ENCODE measurements at places on chromosomes 1 and 21.

DNA sequence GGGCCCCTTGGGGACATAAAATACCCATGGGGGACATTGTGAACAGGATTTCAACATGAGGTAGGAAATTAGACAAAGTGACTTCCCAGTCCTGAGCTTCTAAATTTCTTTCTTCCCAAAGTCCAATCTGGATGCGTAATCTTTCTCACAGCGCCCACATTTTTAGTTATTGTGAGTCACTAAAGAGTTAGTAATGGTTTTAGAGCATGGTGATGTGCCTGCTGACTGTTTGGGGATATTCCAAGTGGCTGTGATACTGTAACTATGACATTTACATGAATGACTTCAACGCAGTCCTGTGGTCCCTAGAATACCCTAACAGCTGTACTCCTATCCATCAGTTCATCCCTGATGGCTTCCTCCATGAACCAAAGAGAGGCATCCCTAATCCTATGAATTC lies 224.0 kb upstream of the COA6 start:
- no peak for DNase-seq

GRCh38 chr1:7932524-7933138 lies 8.0 kb downstream of the TNFRSF9 start:
- no peak for DNase-seq

GRCh38 chr1:67166196-67166595 lies at the start of gene IL23R:
IL23R (plus strand) TSS chr1:67166454; CDS start chr1:67168121, 1,667 bp downstream.
- DNase-seq = no peak

- no peak for DNase-seq
Observed at GRCh38 chr1:226525750-226526149, 22.8 kb upstream of the STUM start.

DNA sequence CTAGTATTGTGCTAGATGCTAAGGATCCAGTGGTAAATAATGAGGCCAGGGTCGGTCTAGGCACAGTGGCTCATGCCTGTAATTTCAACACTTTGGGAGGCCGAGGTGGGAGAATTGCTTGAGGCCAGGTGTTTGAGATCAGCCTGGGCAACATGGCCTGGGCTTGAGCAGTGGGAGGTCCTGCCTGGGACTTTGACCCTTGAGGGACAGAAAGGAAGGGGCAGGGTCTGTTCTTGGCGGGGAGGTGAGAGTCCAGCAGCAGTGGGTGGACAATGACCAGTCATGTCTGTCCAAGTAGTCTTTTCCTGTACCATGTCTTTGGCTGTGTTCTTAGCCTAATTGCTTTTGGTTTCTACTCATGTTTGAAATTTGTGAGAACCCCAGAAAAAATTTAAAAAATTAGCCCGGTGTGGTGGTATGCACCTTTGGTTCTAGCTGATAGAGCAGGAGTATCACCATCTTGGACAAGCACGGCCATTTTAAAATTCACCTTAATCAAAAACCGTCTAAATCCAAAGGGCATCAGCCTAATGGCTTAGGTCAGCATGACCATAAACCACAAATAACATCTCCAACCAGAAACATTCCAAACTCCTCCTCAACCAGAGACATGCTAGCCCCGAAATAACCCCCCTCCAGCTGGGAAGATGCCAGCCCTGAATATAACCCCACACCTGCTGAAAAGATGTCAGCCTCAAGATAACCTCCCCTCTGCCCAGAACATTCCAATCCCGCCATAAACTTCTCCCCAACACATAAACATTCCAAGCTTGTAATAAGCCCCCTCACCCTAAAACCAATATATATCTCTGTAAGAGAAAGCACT lies 6.8 kb upstream of the AK2 start:
- no peak for DNase-seq

DNA sequence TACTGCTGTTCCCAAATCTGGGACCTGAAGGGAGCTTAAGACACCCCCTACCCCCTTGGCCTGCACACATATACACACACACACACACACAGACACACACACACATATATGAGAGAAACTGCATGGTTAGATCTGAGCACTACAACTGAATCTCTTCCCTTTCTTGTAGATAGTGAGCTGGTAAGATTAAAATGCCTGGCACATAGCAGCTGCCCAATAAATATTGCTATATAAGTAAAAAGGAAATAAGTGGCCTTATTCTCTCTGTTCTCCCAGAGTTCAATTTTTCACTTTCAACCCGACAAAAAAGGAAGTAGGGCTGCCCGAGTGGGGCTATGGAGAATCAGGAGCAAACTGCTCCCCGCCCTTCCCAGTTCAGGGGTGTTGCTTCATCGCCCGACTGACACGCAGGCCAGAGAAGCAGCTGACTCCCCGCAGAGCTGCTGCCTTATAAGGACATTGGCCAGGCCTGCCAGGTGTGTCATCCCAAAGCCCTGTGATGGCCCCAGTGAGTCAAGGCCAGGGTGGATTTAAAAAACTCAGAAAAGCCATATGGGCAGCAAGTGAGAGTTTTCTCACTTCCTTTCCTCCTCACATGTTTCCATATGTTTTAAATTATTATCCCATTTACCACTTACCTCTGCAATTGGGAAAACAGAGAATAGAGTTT lies 106.5 kb upstream of the SLC44A3 start:
- DNase-seq = peak; percentile 68

GRCh38 chr1:58779801-58780382 lies 4.0 kb downstream of the JUN start:
- DNase-seq = peak; percentile 56

DNA sequence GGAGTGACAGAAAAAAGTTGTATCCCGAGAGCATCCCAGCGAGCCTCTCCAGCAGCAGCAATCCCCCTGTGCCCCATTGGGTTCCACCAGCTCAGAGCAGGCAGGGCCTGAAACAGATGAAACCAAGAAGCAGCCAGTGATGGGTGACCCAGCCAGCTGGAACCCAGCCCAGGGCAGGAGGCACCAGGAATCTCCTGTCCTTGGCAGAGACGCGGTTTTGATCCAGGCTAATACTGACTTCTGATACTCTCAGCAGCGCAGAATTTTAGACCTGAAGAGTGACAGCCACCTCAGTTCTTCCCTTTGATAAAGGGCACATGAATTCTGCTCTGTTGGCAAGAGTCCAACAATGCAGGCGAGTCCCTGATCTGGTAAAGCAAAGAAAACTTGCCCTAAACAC lies 11.4 kb upstream of the OLIG1 start:
- no peak for DNase-seq

- DNase-seq = no peak
Observed at GRCh38 chr1:58901008-58901407, 117.2 kb upstream of the JUN start.

GRCh38 chr1:209747580-209748262 lies 8.1 kb upstream of the TRAF3IP3 start:
- DNase-seq = peak; percentile 81

- DNase-seq = no peak
Observed at GRCh38 chr1:229562686-229563085, 4.2 kb upstream of the ABCB10 start.

DNA sequence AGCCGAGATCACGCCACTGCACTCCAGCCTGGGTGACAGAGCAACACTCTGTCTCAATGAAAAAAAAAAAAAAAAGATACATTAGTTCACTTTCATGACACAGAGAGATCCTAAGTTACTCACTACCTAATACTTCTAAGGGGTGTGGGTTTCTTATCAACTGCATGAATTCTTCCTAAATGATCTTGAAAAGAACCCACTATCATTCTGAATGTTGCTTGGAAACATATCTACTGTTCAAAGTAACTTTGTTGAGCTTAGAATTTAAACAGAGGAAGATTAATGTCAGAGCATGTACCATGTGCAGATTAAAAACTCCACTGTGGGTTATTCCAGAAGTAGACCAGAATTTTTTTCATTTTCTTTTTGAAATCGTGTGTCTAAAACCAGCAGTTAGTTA lies 241.5 kb downstream of the LTN1 start:
- no peak for DNase-seq

DNA sequence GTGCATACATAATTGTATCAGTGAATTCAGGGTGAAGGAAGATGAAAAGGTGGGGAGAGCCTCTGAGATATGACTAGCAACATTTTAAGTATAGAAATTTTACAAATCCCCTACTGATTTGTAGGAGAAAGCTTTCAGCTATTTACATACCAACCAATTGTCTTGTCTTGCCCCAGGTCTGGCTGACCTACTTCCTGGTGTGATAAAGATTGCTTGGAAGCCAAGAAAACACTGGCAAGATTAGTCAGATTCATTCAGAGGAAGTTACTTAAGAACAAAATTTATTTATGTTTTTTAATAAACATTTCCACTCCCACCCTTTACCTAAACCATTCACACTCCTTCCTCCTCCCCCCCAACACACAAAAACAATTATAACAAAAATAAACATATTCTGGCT lies 17.5 kb downstream of the PTGS2 start:
- DNase-seq = no peak
